GM12864 (cell line): ENCODE measurements at places on chromosomes 7 and 10.

- no peak for DNase-seq
These were observed 383.0 kb upstream of the SEMA3C start for GRCh38 chr7:81301815-81302214.

DNA sequence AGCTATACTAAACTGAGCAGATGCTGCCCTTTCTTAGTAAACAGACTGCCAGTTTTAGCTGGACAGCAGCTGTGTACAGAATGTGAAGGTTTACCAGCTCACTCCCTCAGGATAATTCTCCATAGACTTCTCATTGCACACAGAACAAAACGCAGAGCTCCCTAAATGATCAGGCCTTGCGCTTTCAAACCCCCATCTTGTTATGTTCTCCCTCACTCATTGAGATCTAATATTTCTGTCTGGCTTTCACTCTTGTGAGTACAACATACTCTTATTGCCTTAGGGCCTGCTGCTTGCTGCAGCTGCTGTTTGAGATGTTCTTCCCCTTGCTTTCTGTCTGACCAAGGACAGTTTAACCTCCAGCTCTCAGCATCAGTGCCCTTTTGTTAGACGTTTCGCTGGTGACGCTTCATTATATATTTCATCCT lies 17.3 kb downstream of the VWDE start:
- DNase-seq, result no peak

DNA sequence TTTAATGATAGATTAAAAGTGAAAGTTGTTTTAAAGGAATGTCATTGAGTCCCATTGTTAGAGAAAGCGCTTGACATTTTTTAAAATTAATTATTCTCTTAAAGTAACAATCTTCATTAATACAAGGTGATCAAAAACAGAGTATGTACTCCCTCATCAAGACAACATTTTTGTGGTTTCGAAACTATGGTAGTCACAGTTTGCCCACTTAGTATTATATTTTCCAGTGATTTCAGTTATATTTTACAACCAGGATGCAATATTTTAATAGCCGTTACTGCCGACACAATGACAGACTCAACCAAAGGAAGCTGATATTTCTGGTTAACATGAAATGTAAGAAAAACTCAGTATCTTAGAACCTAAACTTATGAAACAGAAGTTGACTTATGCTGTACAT lies 31.3 kb downstream of the MKX start:
- DNase-seq, result no peak

DNA sequence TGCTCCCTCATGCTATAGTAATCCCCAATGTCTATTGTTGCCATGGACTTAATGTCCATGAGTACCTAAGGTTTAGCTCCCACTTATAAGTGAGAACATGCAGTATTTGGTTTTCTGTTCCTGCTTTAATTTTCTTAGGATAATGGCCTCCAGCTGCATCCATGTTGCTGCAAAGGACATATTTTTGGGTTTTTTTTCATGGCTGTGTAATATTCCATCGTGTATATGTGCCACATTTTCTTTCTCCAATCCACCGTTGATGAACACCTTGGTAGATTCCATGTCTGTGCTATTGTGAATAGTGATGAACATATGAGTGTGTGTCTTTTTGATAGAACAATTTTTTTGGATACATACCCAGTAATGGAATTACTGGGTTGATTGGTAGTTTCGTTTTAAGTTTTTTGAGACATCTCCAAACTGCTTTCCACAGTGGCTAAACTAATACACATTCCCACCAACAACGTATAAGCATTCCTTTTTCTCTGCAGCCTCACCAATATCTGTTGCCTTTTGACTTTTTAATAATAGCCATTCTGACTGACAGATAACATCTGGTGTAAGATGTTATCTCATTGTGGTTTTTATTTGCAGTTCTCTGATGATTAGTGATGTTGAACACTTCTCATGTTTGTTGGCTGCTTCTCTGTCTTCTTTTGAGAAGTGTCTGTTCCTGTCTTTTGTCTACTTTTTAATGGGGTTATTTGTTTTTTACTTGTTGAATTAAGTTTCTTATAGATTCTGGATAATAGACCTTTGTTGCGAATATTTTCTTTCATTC lies 68.8 kb upstream of the IFRD1 start:
- no peak for DNase-seq

DNA sequence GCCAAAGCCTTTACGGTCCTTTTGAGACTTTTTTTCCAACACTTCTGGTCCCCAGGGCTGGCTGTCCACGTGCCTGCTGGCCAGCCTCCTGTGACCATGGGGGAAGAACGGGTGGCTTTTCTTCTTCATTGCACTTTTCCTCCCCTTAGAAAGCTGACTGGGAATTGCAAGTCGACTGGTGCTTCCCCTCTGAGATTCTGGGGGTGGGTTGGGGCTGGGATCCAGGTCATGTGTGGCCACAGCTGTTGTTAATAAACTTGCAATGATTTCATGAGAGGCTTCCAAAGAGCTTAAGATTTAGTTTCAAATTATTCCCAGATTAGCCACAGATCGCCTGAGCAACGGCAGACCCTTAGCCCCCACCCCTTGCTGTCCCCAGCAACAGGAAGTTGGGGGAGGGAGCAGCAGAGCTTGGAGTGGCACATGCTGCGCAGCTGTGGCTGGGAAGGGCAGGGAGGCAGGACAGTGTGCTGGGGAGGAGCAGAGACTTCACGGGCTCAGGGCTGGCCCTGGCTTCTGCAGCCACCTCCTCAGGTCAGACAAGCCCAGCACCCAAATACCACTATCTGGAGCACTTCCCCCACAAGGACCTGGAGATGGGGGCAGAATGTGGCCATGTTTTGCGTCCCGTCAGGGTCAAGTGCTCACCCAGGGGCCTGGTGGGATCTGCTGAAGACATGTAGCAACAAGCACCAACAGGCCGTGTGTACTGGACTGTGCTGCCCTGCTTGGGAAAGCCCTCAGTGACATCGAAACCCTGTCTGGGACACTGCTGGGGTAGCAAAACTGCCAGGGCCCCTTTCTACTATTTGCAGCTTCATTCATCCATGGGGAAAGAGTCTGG lies 147.1 kb downstream of the RNF216 start:
- DNase-seq, result no peak
